ENCODE measurements at places on chromosomes 6 and 20. TPM values are rescaled to one million over a fixed set of nuclear protein-coding genes. Genes with fewer than 3 reads are reported as not detected.

- H3K4me1 ChIP-seq: peaks cover 4% of the 10 kb centered on the region
- no peaks in the 10 kb centered on the region for H3K27me3 ChIP-seq
- H3K27ac ChIP-seq: peak overlapping the region; percentile 11
- no peak overlapping the region for H3K4me3 ChIP-seq
Observed at GRCh38 chr6:43070028-43070632, 6.0 kb upstream of the PTK7 start.

DNA sequence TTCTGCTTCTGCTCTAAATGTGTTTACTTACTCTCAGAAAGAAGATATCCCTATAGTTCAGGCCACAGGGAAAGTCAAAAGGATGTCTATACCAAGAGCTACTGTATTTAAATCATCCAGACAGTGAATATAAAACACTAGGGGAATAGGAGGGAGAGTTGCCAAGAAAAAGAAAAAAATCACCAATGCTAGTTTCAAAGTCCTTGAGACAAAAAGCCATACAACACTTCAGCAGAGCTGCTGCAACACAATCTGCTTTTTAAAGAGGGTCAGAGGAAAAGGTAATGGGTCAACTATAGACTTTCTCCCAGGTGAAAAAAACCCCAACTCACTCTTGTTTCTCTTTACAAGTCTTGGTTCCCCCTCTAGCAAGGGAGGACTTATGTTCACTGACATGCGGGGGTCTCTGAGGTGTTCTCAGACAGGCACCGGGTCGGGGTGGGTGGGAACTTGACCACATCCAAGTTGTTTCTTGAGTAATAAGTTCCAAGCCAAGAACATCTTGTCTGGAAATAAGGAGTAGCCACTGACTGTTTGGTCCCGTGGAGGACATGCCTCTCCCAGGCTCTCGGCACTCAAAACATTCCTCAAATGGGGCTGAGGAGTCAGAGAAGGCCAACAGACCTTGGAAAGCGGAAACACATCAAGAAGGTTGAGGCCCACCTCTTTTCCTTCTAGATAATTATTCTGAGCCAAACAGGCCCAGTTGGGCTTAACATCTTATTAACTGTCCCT, 47.7 kb downstream of the GJA10 start:
- no peaks in the 10 kb centered on the region for H3K27me3 ChIP-seq
- no peak overlapping the region for H3K4me3 ChIP-seq
- no peaks in the 10 kb centered on the region for H3K36me3 ChIP-seq
- H3K4me1 ChIP-seq: peaks cover 28% of the 10 kb centered on the region

DNA sequence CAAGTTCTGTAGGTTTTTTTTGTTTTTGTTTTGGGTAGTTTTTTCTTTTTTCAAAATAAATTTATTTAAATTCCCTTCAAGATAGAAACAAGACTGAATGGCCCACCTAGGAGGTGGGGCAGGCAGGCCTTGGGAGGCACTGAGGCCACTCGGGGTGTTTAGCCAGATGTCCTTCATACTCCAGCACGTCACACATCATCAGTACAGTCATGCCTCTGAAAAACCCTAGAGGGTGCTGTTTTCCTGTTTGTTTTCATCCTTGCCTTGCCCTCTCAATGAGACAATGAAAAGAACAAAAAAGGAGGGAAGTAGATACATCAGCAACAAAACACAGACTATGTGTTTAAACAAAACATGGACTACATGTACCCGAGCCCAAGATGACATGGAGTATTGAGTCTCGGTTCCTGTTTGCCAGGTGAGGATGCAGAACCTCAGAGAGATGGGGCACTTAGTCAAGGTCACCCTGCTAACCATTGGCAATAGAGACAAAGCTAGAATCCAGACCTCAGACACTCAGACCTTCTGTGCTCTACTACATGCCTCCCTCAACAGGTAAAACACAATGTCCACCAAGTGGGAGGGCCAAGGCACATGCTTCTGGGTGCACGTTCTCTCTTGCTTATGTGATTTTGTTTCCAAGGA, 26.8 kb upstream of the CLIC5 start:
- no peak overlapping the region for H3K4me3 ChIP-seq
- H3K36me3 ChIP-seq: no peaks in the 10 kb centered on the region
- H3K27me3 ChIP-seq: no peaks in the 10 kb centered on the region
- H3K4me1 ChIP-seq: no peaks in the 10 kb centered on the region
- H3K27ac ChIP-seq: no peak overlapping the region
- DNase-seq: no peak

- H3K27ac ChIP-seq: no peak overlapping the region
- no peaks in the 10 kb centered on the region for H3K4me1 ChIP-seq
- H3K36me3 ChIP-seq: no peaks in the 10 kb centered on the region
- no peak for DNase-seq
- H3K4me3 ChIP-seq: no peak overlapping the region
Observed at GRCh38 chr20:47441774-47442150, 59.9 kb upstream of the NCOA3 start.

DNA sequence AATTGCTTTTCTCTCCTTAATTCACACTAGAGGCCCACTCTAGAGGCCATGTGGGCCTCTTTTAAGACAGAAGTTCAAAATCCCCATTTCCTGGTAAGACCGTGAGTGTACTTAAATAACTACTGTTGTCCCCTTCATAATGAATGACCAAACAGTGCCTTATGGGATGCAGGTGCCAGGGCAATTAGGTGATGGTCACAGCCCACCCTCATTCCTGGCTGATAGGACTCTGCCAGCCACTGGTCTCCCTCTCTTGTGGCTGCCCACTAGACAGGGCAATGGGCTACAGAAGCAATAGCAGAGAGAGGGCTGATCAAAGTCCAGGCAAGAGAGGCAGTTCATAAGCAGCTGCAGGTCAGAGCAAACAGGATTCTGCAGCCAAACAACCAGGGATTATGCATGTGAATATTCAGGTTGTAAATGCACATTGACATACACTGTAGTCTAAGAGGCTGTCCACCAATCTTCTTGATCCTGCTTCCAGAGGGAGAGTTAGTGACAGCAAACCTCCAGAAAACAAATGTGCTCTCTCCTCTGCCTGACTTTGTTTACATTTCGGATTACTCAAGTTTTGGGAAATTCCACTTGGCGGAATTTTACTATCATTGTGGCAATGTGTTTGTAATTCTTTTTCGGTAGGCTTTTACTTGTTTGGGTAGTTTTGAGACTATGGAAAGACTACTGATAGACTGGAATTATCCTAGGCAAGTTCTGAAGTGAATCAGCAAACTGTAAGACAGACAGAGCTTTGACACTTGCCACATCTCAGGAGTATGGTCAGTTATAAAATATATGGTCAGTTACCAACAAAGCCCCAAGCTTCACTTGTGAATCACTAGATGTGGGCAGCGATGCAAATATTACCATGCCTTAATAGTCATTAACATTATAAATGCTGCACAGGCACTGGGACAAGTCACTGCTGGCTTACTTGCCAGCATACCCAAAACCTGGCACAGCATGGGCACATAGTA, 12.8 kb downstream of the PTPRK start:
- peaks cover 2% of the 10 kb centered on the region for H3K4me1 ChIP-seq
- no peak overlapping the region for H3K4me3 ChIP-seq
- DNase-seq: no peak
- H3K27me3 ChIP-seq: no peaks in the 10 kb centered on the region
- H3K36me3 ChIP-seq: no peaks in the 10 kb centered on the region
- no peak overlapping the region for H3K27ac ChIP-seq

DNA sequence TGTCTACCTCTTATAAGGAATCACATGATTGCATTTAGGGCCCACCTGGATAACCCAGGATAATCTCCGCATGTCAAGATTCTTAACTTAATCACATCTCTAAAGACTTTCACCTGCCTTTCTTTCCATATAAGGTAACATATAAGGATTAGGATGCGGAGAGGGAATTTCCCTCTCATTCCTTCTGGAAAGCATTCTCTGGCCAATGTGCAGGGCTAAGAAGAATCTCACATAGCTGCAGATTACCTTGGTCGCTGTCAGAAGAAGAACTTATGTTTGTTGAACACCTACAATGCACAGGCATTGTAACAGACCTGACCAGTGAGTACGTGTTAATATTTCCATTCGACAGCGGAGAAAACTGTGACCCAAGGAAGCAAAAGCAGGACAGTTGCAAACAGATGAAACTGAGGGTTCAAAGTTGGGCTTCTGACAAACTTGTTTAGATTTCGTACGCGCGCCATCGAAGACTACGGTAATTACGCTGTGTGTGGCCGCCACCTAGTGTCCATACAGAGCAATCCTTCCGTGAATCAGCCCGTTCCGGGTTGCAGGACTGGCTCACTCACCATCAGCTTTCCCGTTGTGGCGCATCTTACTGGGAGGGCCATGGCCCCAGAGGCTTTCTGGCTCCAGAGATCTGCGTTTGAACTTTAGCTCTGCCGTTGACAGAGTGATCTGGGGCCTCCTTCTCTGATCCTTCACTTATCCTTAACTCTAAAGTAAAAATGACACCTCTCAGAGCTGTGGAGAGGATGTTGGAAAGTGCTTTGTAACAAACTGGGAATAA, 9.5 kb downstream of the C20orf202 start:
- peak; percentile 77 for DNase-seq
- H3K4me3 ChIP-seq: no peak overlapping the region
- no peaks in the 10 kb centered on the region for H3K4me1 ChIP-seq
- H3K27ac ChIP-seq: no peak overlapping the region

GRCh38 chr20:36519012-36519719, 22.2 kb upstream of the MYL9 start:
- DNase-seq: no peak
- H3K27me3 ChIP-seq: no peaks in the 10 kb centered on the region
- no peak overlapping the region for H3K27ac ChIP-seq

DNA sequence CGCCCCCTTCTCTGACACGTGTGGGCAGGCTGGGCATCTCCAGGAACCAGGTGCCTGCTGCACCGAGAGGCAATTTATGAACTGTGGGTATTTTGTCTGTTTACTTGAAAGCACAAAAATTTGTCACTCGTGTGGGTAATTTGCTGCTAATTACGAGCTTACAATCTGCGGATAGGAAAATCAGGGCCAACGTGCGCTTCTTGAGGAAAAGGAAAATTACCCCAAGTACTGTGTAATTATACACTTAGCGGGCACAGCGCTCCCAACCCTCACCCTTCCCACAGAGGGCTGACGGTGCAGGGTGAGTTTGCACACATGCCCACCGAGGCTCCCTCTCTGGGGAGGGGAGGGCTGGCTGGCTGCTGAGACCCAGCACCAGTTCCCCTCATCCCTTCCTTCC, 25.3 kb upstream of the MDGA1 start:
- H3K36me3 ChIP-seq: no peaks in the 10 kb centered on the region
- DNase-seq: no peak
- no peak overlapping the region for H3K4me3 ChIP-seq
- peaks cover 9% of the 10 kb centered on the region for H3K4me1 ChIP-seq

- H3K27ac ChIP-seq: no peak overlapping the region
- no peaks in the 10 kb centered on the region for H3K27me3 ChIP-seq
- H3K36me3 ChIP-seq: no peaks in the 10 kb centered on the region
- no peak for DNase-seq
Observed at GRCh38 chr6:151876122-151876521, 68.6 kb downstream of the ESR1 start.

The RNF182 gene
- total RNA-seq: 11.6 TPM

GRCh38 chr20:55174172-55174571, 698.8 kb downstream of the DOK5 start:
- H3K4me1 ChIP-seq: no peaks in the 10 kb centered on the region
- H3K27me3 ChIP-seq: no peaks in the 10 kb centered on the region
- no peak for DNase-seq
- H3K27ac ChIP-seq: no peak overlapping the region
- H3K36me3 ChIP-seq: no peaks in the 10 kb centered on the region
- no peak overlapping the region for H3K4me3 ChIP-seq

DNA sequence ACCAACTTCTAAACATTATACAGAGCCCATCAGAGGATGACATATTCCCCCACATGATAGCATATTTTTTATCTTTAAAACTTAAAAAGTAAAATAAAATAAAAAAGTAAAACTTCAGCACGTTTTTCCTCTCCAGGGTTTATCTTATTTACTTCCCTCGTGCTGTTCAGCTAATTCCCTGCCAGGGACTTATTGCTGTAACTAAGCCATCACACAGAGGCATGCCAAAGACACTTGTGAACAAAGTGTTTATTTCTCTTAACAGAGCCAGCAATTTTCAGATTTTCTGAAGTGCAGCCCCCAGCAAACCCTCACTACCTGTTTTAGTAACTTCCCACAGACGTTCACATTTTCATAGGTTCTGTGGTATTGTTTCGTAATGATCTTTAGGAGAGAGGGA, 293.8 kb downstream of the ZNF217 start:
- no peaks in the 10 kb centered on the region for H3K4me1 ChIP-seq
- no peak overlapping the region for H3K27ac ChIP-seq
- no peak for DNase-seq
- no peaks in the 10 kb centered on the region for H3K36me3 ChIP-seq
- no peak overlapping the region for H3K4me3 ChIP-seq

The FABP7 gene
- 149 TPM for total RNA-seq

- no peak for DNase-seq
- H3K36me3 ChIP-seq: no peaks in the 10 kb centered on the region
- H3K4me3 ChIP-seq: no peak overlapping the region
- H3K27ac ChIP-seq: no peak overlapping the region
Observed at GRCh38 chr6:48996461-48997119, 466.5 kb downstream of the MMUT start.
